ENCODE measurements at places on chromosomes 4 and X.

GRCh38 chr4:74365761-74366160 is 816 bp downstream of the EREG start:
- no peak for DNase-seq

DNA sequence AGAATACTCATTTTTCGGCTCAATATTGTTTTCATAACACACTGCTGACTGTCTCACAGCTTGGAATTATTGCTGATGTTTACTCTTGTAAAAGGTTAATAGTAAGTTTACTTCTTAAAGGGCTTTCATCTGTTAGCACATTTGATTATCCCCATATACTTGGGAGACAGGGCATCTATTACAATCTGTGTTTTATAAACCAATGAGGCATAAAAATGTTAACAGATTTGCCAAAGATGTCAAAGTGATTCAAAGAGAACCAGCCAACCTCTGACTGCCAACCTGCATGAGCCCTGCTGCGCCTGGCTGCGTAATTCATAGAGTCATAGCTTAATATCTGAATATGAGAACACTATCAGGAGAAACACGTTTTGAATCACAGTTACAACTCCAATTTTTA is 665.6 kb downstream of the TRIML1 start:
- DNase-seq: no peak

GRCh38 chrX:20527558-20528011 is 260.9 kb upstream of the RPS6KA3 start:
- DNase-seq: no peak

- DNase-seq: no peak
Measured at GRCh38 chr4:122798101-122798500, 28.5 kb upstream of the FGF2 start.

- DNase-seq: no peak
Measured at GRCh38 chr4:91243132-91243531, 1060.6 kb upstream of the GRID2 start.

DNA sequence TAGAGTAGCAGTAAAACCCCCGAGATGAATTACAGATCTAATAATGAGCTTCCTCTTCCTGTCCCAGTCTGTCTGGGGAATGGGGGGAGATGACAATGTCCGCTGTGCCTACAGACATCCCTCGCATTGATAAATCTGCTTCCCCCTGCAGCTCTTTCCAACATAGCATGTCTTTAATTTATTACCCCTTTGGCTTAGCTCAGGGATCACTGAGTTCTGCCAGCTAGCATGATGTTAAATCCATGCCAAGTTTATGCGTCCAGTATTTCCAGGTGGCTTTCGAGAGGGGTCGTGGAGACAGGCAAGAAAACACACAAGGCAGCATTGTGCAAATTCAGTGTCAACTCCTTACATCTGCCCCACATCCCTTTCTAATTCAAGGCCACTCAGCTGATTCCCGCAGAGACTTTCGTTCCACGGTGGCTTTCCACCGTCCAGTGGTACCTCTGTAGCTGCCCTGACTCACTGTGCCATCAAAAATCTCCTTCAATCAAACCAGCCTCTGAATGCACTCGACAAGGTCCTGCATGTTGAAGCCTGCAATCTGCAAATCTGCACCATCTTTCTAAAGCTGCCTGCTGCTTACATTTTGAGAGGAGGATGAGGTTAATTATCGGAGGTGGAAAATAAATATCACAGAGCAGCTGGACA is 75.1 kb downstream of the MXRA5 start:
- DNase-seq: no peak

DNA sequence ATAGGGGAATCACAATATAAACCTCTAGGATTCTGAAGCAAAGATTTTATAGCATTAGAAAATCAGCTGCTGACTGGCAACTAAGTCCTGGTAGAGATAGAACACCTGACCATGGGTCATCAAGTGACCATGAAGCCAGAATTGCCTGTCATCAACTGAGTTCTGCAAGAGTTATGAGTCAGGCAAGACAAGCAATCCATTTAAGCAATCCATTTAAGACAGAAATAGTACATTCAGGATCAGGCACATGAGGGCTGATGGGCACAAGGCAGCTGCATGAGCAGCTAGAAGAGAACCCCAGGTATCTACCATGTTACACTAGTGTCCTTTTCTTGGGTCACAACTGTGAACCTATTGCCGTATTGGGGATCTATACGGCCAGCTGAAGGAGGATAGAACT is 98.9 kb downstream of the SPRY1 start:
- no peak for DNase-seq

DNA sequence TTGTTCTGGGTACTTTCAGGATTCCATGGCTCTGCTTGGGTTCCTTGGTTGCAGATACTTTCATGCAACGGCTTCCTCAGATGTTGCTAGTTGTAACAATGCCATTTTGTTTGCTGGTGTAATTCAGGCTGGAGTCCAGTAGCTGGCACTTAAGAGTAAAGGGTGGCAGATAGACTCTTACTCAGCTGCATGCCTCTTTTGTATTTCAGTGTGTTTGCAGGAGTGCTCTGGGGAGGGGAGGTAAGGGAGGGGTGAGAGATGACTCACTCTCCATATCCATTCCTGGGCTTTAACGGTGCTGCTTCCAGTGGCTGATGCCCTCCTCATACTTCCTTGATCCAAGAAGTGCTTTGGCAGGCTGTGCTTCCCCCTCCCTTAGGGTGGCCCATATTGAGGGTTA is 155.2 kb downstream of the ZNF330 start:
- no peak for DNase-seq

GRCh38 chr4:14084598-14084997 is 457.1 kb upstream of the BOD1L1 start:
- no peak for DNase-seq

- DNase-seq: no peak
Measured at GRCh38 chr4:5928274-5928673, 35.4 kb upstream of the CRMP1 start.

- DNase-seq: no peak
Measured at GRCh38 chr4:112183252-112183651, 38.0 kb downstream of the FAM241A start.

GRCh38 chr4:139501927-139502899 is 48.3 kb downstream of the RAB33B start:
- no peak for DNase-seq

- no peak for DNase-seq
Measured at GRCh38 chrX:12405306-12405705, 267.0 kb downstream of the FRMPD4 start.

GRCh38 chrX:15564981-15565579 is 35.7 kb downstream of the ACE2 start:
- DNase-seq: peak; percentile 2

DNA sequence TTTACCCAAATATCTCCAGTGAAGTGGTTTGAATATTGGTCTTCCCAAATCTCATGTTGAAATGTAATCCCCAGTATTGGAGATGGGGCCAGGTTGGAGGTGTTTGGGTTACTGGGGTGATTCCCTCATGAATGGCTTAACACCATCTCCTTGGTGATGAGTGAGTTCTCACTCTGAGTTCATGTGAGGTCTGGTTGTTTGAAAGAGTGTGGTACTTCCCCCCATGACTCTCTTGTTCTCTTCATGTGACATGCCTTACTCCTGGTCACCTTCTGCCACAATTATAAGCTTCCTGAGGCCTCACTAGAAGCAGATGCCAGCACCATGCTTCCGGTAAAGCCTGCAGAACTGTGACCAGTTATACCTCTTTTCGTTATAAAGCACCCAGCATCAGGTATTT is 32.9 kb upstream of the OTUD4 start:
- no peak for DNase-seq

DNA sequence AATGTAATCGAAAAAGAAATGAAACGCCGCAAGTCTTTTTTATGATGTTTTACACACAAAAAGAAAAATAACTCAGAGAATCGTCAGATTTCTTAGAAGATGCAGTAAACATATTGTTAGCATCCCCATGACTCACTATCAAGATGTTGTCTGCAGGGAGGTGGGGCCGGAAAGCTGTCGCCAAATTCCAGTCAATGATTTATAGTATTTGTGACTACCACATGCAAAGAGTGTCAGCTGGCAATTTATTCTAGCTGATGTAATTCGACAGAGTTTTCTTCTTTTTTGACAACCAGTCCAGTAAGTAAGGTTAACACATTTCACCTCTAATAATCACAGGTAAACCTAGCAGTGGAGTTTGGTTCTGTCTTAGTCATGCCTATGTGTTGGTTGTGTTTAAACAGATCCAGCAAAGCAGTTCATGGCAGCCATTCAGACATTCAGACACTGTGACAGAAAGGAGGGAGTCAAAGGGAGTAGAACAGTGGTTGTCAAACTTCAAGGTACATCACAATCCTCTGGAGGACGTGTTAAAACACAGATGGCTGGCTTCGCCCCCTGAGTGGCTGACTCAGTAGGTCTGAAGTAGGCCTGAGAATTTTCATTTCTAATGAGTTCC is 19.8 kb upstream of the PPP1R2C start:
- DNase-seq: no peak

- DNase-seq: no peak
Measured at GRCh38 chr4:140112576-140112975, 41.4 kb downstream of the MAML3 start.

- DNase-seq: no peak
Measured at GRCh38 chrX:57771689-57772088, 91.6 kb upstream of the NLRP2B start.

- no peak for DNase-seq
Measured at GRCh38 chrX:11724122-11725017, 33.7 kb upstream of the MSL3 start.

GRCh38 chr4:144557404-144557803 is 88.6 kb upstream of the HHIP start:
- no peak for DNase-seq

DNA sequence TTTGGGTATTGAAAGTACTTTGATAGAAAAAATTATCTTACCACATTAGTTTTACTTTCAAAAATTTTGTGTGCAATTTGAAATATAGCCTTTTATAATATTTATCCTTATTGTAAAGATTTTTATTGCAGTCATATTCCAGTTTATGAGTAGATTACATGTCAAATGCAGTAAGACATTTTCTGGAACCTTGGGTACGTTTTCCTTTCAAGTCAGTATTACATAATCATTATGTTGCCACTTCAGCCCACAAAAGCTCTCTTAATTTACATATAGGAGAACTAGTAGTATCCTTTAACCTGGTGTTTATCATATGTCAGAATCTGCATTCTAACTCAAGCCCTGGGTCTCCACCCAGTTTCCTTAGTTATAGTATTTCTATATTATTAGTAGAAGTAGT is 98.5 kb downstream of the CENPC start:
- no peak for DNase-seq

GRCh38 chr4:57612279-57612678 is 502.1 kb upstream of the IGFBP7 start:
- no peak for DNase-seq

- DNase-seq: no peak
Measured at GRCh38 chrX:3407781-3408180, 61.3 kb upstream of the MXRA5 start.

DNA sequence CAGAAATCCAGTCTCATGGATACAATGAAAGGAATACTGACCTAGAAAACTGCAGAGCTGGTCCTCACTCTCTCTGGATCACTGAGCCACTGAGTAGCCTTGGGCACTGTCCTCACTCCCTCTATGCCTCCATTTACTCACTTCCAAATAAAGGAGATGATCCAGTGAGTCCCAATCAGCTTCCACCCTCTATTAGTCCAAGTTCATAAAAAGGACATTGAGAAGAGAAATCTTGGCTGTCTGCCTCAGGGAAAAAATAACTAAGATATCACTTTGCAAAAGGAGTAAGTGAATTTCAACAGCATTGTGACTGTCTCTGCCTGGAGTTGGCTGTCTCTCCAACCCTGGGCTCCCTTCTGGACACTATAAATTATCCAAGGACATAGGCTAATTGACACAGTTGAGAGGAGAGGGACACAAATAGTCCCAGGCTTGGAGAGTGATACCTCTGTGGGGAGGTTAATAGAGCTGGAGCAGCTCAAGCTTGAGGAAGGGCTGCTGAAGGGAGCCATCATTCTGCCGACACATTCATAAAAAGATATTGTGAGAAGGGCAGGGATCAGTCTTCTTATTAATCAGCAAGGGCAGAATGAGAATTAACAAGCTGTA is 572.3 kb downstream of the RAB28 start:
- DNase-seq: no peak

- DNase-seq: no peak
Measured at GRCh38 chr4:172553216-172553615, 615.4 kb upstream of the GALNT7 start.

DNA sequence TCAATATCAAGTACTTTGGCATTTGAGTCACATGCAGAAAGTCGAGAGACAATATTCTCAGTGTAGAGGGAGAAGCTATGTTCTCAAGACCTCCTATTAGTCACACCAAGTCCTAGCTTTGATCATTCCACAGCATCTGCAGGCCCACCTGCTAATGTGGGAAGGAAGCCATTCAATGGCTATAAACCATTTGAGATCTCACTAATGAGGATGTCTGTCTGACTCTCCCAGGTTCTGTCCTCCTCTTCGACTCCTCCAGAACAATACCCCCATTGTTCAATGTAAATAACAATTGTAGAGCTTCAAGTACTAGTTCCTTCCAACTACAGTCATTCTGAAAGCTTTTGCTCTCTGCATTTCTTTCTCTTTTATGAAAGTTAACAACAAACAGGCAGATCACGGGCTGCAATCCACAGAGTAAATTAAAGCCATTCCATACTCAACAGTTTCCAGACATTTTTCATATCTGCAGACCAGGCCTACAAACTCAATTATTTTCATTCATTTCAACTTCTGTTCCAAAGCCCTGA is 140.2 kb upstream of the EDNRA start:
- DNase-seq: no peak

DNA sequence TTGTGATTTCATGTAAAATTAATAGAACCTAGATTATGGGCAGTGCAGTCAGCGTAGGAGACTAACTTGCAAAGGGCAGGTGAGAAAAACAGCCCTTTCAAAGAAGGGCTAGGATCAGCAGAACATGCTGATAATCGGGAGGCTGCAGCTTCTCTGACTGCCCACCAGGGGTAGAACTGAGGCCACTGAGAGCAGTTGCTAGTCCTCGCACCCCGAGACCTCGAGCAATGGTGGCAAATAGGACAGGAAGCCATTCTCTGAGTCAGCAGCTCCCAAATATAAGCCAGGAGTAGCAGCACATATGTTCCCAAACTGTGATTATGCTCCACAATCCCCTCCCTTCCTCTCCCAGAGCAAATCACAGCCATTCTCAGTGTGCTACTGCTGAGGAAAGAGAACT is 186.5 kb downstream of the MSL3 start:
- peak; percentile 2 for DNase-seq

DNA sequence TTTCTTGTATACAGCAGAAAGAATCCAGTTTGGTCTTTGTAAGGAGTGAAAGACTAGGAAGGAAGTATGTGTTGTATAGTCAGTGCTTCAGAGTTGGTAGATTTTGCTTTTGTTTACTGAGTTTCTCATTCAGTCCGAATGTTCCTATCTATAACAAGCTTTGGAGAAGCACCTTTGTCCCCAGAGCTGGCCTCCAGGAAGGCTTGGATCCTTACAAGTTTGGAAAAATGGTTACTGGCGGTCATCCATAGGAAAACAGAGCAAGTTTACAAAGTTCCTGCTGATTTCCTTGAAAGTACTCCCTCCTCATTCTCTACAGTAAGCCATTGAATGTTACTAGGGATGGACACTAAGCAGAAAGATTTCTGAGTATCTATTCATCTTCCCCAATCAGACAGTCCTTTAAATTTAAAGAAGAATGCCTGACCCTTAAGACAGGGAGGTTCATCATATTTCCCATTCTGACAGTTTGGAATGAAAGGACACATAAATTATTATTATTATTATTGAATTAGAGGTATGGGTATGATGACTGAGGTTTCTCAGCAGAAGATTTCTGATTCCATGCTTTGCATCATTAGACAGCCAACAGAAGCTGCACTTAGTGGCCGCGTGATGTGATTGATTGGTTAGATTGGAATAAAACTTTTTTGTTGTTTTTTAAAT is 35.8 kb downstream of the FAT4 start:
- DNase-seq: no peak

Data from occipital lobe (tissue), 3 donors.